ENCODE measurements at places on chromosomes 5 and 9.

- DNase-seq = peak; percentile 45
Measured at GRCh38 chr5:53607886-53608285, 47.4 kb downstream of the NDUFS4 start.

DNA sequence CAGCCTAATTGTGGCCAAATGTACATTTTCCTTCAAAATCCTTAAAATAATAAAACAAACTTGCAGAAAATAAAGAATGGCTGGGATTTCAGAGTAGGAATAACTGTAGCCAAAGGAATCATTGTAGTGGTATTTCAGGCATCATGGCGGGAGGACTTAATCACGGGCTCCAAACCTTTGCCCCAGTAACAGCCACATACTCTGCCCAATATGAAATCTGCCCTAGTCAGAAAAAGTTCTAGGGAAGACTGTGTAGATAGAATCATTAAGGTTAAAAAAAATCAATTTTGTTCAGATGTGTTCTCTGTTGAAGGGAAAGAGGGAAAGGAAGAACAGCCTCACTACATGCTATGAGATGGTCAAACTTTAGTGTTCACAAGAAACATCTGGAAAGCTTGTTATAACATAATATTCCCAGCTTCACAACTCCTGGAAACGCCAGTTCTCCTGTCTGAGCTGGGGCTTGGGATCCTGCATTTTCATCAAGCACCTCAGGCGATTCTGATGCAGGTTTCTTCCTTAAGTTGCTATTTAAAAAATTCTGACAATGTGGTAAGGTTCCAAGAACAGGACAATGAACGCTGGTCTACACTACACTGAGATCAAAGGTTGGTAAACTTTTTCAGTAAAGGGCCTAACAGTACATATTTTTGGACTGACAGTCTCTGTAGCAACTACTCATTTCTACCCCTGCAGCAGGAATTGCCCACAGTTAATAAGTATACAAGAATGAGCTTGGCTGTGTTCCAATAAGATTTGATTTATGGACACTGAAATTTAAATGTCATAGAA, 87.9 kb downstream of the CEMIP2 start:
- DNase-seq = peak; percentile 80

- DNase-seq = no peak
Measured at GRCh38 chr5:173583346-173583745, 33.1 kb downstream of the BOD1 start.

DNA sequence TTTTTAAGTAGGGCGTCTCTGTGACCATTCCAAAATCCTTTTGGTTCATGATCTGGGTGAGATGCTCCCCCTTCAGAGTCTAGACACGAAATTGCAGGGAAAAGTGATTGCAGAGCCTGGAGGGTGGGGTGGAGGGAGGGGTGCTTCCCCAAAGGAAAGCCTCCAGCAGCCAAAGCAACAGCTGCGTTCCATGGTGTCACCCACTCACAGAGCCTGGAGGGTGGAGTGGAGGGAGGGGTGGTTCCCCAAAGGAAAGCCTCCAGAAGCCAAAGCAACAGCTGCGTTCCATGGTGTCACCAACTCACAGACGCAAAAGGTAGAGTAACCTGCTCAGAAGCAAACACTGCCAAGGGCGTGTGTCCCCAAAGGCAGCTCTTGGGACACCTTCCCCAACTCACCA, 22.6 kb downstream of the SLC6A18 start:
- DNase-seq = no peak

DNA sequence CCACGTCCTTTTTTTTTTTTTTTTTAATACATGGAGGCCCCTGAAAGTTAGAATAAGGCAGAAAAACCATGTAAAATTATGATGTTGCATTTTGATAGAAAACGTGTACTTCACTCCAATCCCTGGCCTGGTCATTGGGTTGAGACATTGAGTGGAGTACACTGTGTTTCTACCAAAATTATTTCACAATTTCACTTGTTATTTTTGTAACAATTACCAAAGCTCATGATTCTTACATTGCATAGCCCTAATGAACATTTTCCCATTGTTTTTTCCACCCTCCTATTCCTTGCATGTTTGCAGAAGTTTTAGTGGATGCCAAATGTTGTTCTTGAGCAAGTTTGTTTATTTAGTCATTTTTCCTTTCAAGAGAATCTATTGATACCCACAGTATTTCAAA, 21.9 kb downstream of the MAMDC2 start:
- DNase-seq = no peak

- DNase-seq = no peak
Measured at GRCh38 chr5:142023836-142024235, 11.0 kb upstream of the GNPDA1 start.

- DNase-seq = no peak
Measured at GRCh38 chr5:73339051-73339575, 109.5 kb downstream of the FOXD1 start.

GRCh38 chr9:12862611-12863410, 88.0 kb downstream of the LURAP1L start:
- DNase-seq = no peak

DNA sequence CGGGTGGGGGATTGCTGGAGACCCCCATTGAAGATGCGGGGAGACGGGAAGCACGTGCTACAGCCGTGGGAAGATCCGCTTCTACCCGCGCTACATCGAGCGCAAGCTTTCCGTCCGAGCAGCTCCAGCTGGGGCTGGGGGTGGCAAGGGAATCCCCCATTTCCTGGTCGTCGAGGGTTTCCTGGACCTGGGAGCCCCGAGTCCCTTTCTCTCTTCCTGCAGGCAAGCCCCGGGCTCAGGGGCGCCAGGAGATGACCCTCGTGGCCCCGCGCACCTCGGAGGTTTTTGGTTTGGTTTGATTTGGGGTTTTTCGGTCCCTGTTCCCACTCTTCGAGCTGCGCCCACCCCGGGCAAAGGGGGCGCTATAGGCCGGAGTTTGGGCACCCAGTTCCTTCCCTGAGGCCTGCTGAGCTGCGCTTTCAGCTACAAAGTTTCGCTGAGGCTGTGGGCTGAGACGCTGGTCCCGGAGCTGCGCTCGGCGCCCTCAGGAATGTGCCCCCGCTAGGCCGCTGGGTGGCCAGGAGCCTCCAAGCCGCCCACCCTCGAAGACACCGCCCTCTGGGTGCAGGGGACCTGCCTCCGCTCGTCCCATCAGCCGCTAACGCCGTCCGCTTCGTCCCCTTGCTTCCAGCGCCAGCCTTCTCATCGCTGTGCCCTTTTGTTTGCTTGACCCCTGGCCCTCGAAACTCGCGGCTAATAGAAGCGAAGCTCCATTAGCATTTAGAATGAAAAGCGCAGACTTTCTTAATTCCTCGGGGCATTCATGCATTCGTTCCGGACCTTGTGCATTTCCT, 2.9 kb downstream of the NR4A3 start:
- peak; percentile 31 for DNase-seq

GRCh38 chr5:102792705-102793104, 37.6 kb downstream of the PAM start:
- peak; percentile 63 for DNase-seq

DNA sequence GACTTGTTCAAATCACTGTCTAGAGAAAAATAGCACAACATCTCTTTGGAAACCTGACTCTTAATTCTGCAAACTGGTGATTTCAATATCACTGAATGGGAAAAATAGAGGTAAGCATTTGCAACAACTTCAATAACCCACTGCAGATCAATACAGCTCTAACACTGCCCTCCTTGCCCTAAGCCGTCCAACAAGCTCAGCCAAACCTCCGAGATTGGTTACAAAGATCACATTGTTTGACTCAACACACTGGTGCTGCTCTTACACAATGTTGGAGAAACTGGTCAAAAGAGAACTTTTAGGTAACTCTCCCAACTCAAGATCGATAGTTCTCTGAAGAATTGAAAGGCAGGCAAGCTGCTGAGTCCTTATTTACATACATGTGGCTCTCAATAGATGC, 150.4 kb downstream of the SPOCK1 start:
- DNase-seq = no peak

- peak; percentile 7 for DNase-seq
Measured at GRCh38 chr9:20477940-20478620, 144.2 kb downstream of the MLLT3 start.

Measured in cardiac fibroblast (primary cell).